ENCODE measurements at places on chromosomes 12 and 14. TPM values are rescaled to one million over a fixed set of nuclear protein-coding genes. Genes with fewer than 3 reads are reported as not detected.

DNA sequence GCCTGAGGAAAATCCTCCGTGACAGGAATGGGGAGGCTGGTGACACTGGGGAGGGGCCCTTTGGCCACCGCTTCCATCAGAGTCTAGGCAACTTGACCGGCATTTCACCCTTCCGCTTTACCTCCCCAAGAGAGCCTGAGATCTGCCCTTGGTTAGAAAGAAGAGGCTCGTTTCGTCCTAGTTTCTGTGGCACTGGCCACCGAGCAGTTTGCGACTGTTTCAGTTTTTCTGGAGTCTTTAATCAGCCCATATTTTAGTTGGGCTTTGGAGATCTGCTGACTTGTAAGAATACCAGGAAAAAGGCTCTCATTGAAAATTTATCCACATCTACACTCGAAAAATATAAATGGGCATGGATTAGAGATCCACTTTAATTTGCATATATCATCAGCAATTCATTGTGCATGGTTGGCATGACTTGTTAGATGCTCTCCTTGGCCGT, 414 bp upstream of the ANKS1B start:
- H3K27ac ChIP-seq = no peak overlapping the region
- peaks cover 5% of the 10 kb centered on the region for H3K4me1 ChIP-seq
- H3K36me3 ChIP-seq = no peaks in the 10 kb centered on the region

- H3K27me3 ChIP-seq = peaks cover 11% of the 10 kb centered on the region
- no peaks in the 10 kb centered on the region for H3K4me1 ChIP-seq
- no peak overlapping the region for H3K4me3 ChIP-seq
- no peak overlapping the region for H3K27ac ChIP-seq
- H3K36me3 ChIP-seq = no peaks in the 10 kb centered on the region
Observed at GRCh38 chr12:106044773-106045172, 94.0 kb downstream of the NUAK1 start.

DNA sequence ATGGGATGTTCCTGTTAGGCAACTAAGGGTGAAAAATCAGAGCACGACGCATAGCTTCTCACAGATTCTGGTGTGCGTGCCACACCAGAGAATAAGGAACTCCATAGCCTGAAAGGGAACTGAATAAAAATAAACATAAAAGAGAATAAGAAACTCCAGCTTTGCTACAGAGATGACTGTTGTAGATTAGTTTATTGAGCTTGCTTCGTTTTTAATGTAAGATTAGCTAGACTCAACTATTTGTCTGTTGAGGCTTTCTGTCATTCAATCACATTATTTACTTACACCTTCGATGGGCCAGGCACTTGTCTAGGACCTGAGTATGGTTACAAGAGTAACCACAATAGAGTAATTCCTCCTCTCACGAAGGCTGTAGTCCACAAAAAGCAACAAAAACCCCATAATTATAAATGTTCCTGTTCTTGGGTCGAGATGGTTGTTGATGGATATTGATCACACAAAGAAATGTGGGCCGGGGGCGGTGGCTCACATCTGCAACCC, 807 bp upstream of the ZCCHC8 start:
- H3K36me3 ChIP-seq = peaks cover 39% of the 10 kb centered on the region
- H3K27me3 ChIP-seq = no peaks in the 10 kb centered on the region
- H3K27ac ChIP-seq = peak overlapping the region; percentile 96
- DNase-seq = no peak

GRCh38 chr14:58414845-58415244, 12.5 kb downstream of the TIMM9 start:
- H3K4me3 ChIP-seq = no peak overlapping the region
- H3K27me3 ChIP-seq = no peaks in the 10 kb centered on the region
- no peaks in the 10 kb centered on the region for H3K4me1 ChIP-seq
- no peak for DNase-seq

DNA sequence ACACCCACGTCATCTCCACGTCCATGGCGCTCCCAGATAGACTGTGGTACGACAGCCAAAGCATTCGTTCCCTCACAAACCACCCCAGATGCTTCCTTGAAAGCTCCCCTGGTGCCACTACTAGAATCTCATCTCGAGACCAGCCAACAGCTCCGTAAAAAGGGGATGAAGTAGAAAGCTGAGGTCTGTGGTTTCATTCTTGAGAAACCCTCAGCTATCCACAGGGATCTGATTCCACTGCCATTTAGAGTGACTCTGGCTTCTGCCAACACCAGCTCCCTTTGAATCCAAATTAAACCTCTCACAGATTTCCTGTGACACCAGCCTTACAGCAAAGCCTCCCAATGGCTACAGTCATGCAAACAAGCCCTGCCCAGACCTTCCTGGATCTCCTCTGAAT, 18.5 kb upstream of the FOXN3 start:
- no peaks in the 10 kb centered on the region for H3K27me3 ChIP-seq
- no peak overlapping the region for H3K27ac ChIP-seq
- no peak overlapping the region for H3K4me3 ChIP-seq
- H3K4me1 ChIP-seq = peaks cover 4% of the 10 kb centered on the region
- DNase-seq = no peak

The GPR162 gene
- 7.9 TPM for polyA plus RNA-seq

The CLEC2A gene
- polyA plus RNA-seq = not detected

DNA sequence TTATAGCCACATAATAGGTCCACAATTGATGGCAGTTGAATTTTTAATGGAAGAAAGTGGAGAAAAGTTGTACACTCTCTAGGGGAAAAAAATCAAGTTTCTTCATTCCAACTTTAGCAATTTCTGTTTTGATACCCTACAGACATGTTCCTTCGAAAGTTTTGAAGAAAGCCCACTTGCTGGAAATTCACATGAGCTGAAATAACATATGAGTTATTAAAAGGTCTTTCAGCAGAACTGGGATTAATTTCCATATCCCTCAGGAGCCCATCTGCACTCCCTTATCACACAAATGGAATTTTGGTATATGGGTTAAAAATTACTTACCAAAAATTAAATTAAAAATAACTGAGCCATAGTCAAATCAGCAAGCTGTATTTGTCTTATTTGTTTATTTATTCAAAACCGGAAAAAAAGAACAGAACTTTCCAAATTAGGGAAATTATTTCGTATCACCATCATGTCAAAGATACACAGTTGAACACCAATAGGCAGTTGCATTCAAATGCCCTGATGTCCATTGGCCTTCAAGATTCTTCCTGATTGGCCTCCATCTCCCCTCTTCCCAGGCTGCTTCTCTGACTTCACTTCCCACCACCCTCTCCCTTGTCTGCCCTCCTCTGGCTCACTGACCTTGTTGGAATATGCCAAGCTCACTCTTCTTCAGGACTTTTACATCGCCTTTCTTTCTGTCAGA, 445.5 kb downstream of the EGLN3 start:
- no peak for DNase-seq
- no peaks in the 10 kb centered on the region for H3K27me3 ChIP-seq

- H3K36me3 ChIP-seq = no peaks in the 10 kb centered on the region
- H3K4me1 ChIP-seq = no peaks in the 10 kb centered on the region
- H3K4me3 ChIP-seq = no peak overlapping the region
- H3K27ac ChIP-seq = no peak overlapping the region
Observed at GRCh38 chr14:28461389-28461788, 305.2 kb upstream of the FOXG1 start.

DNA sequence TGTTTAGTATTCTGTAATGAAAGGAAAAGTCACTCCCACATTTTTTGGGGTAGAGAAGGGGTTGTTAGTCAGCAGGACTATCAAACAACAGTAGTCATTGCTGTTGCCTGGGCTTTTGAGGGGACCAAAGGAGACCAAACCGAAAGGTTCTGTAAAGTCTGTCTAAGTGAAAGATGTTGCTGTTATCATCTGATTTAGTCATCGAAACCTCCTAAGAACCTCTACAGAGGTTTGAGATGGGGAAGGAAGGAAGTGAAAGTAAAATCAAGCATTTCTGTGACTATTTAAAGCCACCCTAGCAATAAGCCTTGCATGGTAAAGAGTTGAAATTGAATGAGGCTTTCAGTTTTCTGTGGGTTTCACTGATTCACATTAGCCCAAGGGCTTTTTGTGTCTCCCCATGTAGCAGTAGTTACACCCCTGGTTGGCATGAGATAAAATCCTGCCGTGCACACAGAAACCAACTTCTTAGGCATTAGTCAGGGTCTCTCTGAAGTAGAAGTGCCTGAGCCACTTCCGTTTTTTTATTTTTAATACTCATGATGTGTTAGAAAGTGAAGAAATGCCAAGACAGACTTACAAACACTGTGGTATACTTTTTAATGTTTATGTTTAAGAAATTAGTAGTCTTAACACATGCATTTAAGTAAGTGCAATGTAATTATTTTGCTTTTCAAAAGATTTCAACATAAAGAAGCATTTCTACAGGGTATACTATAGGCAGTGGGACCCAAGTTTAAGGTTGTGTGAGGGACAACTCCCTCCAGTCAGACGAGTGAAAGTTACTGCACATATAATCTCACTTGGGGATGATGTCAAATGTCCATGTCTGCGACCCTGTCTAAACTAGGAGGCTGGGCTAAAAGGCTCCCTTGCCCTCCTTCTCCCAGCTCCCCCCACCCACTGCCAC, 50.4 kb downstream of the DYRK2 start:
- H3K4me1 ChIP-seq = no peaks in the 10 kb centered on the region
- H3K27ac ChIP-seq = no peak overlapping the region
- no peaks in the 10 kb centered on the region for H3K36me3 ChIP-seq
- no peaks in the 10 kb centered on the region for H3K27me3 ChIP-seq
- H3K4me3 ChIP-seq = no peak overlapping the region
- DNase-seq = no peak

DNA sequence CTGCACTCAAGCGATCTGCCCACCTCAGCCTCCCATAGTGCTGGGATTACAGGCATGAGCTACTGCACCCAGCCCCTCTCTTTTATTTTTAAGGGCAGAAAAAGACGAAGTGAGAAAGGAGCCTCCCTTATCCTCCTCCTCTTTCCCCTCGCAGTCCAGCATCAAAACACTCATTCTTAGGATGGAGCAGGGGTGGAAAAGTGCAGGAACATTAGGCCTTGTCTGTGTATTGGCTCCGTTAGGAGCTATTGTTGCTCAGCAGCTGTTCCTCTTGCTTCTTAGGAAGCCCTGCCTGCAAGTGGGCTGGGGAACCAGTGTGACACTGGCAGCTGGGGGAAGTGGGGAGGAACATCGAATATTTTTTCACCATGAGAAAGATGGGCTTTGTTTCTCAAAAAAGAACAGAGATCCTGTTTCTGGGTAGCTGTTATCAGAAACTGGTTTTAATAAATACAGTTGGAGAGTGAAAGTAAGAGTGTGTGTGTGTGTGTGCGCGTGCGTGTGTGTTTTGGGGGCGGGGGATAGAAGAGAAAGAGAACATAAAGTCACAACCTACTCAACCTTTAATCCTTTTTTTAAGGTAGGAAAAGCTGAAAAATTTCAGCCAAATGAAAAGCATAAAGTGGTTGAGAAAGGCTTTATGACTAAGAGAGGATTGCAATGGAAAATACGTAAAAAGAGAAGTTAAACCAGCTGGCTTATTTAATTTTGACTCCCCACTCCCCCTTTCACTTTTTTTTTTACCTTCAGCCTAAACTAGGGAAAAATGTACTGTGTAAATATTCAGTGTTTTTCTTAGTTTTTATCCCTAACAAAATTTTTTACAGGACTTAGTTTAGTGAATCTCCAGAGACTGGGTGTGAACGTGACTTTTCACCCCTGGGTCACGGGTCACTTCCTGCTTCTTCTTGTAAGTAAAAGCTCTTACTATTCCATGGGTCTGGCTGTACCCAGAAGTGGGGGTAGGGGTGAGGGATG, 197.2 kb upstream of the PLEKHG7 start:
- peaks cover 45% of the 10 kb centered on the region for H3K4me1 ChIP-seq
- H3K36me3 ChIP-seq = no peaks in the 10 kb centered on the region
- peak; percentile 78 for DNase-seq

GRCh38 chr14:64817631-64818030, 62.1 kb downstream of the SPTB start:
- H3K27me3 ChIP-seq = peaks cover 11% of the 10 kb centered on the region
- no peak for DNase-seq
- no peaks in the 10 kb centered on the region for H3K36me3 ChIP-seq
- H3K4me3 ChIP-seq = no peak overlapping the region
- H3K27ac ChIP-seq = no peak overlapping the region

The HOXC12 gene
- polyA plus RNA-seq = not detected

DNA sequence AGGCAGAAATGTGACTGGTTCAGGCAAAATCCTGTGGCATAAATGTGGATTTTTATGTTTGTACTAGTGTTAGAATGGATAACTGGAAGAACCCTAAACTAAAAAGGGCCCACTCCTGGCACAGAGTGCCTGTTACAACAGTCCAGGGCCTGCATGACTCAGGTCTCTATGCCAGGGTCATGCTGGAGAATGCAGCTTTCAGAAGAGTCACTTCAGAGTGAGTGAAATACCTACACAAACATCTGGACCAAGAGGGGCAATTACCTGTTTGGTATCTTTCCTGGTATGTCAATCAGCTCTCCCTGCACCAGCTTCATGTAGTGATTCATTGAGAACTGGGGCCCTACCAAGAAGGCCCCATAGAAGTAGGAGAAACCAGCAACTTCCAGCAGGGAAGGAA, 10.0 kb downstream of the EMG1 start:
- H3K4me3 ChIP-seq = no peak overlapping the region
- no peak for DNase-seq
- H3K4me1 ChIP-seq = peaks cover 48% of the 10 kb centered on the region
- peak overlapping the region; percentile 89 for H3K27ac ChIP-seq
- H3K36me3 ChIP-seq = peaks cover 60% of the 10 kb centered on the region

- no peaks in the 10 kb centered on the region for H3K36me3 ChIP-seq
- no peak for DNase-seq
- no peak overlapping the region for H3K27ac ChIP-seq
- H3K27me3 ChIP-seq = no peaks in the 10 kb centered on the region
- no peaks in the 10 kb centered on the region for H3K4me1 ChIP-seq
- H3K4me3 ChIP-seq = no peak overlapping the region
Observed at GRCh38 chr14:56243110-56243509, 124.9 kb downstream of the PELI2 start.

The TAS2R46 gene
- 0.13 TPM for polyA plus RNA-seq

GRCh38 chr14:19920021-19920657, at the start of gene OR4K5:
OR4K5 (plus strand) TSS chr14:19920607; CDS start chr14:19920607, 0 bp downstream.
- H3K4me1 ChIP-seq = no peaks in the 10 kb centered on the region
- no peak for DNase-seq
- no peak within 1 kb of the TSS for H3K4me3 ChIP-seq
- no peak within 1 kb of the TSS for H3K27ac ChIP-seq
- H3K36me3 ChIP-seq = no peaks in the 10 kb centered on the region

DNA sequence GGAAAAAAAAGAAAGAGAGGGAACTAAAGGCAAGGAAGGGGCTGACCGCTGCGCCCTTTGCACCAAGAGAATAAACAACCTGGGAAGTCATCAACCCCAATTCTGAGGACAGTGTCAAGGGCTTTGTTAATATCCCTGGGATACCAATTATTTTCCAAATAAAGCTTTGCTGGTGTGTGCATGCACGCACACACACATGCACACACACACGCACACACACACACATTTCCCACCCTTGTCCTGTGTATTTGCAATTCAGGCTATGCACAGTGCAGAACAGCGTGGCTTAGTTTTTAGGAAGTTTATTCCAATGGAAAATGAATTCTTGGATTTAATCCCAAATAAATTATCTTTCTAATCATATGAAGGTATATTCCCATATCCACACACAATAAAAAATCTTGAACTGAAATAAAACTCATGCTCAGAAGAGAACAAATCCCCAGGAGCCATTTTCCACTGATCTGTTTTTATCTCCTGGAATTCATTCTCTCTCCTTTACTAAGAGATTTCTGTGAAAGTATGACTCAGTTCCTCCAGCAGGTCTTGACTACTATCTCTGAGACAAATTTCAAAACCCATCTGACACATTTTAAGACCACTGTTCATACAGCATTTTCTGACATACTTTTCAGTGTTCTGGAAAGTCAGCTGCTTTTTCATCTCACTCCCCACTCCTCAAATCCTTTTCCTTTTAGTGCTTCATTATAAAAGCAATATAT, 334.4 kb upstream of the ATP2B1 start:
- H3K4me1 ChIP-seq = no peaks in the 10 kb centered on the region
- H3K36me3 ChIP-seq = no peaks in the 10 kb centered on the region
- no peak overlapping the region for H3K4me3 ChIP-seq
- H3K27ac ChIP-seq = no peak overlapping the region
- no peaks in the 10 kb centered on the region for H3K27me3 ChIP-seq

The RDH16 gene
- polyA plus RNA-seq = 0.34 TPM

The FZD10 gene
- 1.2 TPM for polyA plus RNA-seq
